Ovary (tissue), 10 donors: ENCODE measurements at places on chromosomes 13 and 19. TPM values are rescaled to one million over a fixed set of nuclear protein-coding genes. Genes with fewer than 3 reads are reported as not detected.

DNA sequence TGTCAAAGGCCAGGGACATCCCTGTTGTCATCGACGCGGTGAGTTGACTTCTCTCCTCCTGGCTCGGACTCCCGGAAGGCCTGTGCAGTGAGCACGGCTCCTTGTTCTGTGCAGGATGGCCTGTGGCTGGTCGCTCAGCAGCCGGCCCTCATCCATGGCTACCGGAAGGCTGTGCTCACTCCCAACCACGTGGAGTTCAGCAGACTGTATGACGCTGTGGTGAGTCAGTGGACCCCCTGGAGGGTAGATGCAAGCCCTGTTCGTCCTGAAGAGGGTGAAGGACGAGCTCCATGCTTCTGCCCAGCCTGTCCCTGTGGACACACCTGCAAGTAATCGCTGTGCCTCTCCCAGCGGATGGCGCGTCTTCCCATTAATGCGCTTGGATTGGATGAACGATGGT lies 19.2 kb downstream of the NAXD start:
- no peak for DNase-seq

DNA sequence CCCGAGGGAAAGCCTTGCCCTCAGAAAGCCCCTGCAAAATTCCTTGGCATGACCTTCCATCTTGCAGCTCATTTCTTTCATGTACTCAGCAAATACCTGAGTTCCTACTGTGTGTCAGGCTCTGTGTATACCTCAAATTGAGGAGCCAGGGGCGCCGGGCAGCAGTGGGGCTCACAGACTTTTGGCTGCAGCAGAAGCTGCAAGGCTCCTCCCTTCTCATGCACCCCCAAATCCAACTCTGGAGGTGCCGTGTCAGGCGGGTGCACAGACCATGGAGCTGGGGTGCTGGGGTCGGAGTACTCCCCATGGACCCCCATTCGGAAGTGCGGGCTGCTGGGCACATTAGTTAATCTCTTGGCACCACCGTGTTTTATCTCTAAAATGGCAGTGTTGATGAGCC lies 72.3 kb downstream of the COL4A2 start:
- no peak for DNase-seq

DNA sequence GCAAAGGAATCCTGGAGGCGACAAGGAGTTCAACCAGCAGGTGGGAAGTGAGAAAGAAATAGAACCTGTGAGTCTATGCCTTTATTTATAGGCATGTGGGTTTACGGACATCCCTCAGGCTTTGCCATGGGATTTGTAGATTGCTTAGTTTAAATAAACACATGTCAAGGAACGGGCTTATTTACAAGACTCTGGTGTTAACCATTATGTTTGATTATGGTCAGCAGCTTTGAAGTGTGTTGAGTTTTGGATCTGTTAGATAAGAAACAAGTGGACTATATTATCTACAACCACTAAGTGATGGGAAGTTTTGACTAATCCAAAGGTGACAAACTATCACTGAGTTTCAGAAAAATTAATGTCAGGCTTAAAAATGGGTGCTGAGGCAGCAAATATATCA lies 143.2 kb downstream of the SLITRK5 start:
- no peak for DNase-seq

DNA sequence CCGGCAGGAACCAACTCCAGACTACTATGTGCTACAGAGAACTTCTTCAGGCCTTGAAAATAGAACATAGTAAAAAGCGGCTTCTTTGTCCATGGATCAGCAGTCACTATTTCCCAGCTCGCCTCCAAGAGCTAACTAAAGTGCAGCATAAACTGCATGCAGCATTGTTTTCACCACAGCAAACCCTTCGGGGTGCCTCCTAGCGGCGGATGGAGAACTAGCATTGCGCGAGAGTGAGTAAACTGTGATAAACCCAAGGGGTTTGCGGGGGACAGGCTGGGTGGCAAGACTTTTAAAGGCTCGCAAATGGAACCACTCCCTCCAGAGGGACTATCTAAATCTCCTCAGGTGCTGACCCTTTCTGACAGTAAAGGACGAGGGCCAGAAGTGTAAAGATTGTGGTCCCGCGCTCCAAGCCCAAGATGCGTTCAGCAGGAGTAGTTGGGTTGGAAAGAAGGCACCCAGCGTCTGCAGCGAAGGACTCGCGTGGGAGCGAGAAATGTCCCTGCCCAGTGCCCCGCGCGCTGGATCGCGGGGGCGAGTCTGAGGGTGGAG lies 21.5 kb upstream of the SGCG start:
- no peak for DNase-seq

- no peak for DNase-seq
Measured at GRCh38 chr13:98291658-98292057, 114.6 kb upstream of the RNF113B start.

DNA sequence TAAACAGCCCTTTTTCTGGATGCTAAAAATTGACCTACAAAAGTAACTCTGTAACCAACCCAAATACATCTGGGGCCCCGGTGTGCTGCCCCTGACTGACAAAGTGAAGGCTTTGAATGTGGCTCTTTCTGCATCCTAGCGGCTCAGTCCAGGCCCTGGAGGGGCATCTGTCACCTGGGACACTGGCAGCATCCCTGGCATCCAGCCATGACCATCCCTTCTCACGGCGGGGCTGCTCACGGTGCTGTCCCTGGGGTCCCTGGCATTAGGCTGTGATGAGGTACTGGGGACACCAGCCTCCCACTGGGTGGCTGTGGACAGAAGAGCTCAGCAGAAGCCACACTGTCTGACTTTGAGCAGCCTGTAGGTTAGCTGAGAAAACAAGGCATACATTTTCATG lies 34.3 kb downstream of the BICRA start:
- DNase-seq, result no peak

GRCh38 chr19:518598-519231 lies 11.4 kb downstream of the TPGS1 start:
- no peak for DNase-seq

- no peak for DNase-seq
Measured at GRCh38 chr19:29643361-29643935, 21.8 kb upstream of the PLEKHF1 start.

- DNase-seq, result no peak
Measured at GRCh38 chr13:51041126-51041525, 69.9 kb downstream of the C13orf42 start.

DNA sequence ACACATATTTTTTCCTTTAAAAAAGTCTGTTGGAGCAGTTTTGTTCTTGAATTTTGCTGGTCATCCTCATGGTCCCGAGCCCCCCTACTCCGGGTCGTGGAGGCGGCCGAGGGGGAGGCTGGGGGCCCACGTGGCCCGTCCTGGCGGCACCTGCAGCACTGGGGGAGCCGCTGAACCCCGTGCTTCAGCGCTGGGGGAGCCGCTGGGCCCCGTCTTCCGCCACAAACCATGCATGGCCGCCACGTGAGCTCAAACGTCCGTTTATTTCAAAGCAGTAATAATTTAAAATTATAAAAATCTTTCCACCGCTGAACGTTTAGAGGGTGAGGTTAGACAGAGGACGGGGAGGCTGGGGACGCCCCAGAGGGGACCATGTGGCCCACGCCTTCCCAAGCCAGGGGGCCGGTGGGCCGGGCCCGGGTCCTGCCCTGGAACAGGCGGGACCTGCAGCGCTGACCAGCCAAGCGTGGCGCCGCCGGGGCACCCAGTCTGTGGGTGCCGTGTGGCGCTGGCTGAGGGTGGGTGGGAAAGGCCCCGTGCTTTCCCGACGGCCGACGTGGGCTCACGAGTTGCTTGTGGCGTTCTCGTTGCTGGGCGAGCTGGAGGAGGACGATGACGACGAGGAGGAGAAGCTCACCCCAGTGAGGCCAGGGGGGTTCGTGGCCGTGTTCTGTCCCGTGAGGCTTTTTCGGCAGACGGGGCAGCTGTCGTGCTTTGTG lies 8.0 kb downstream of the FGF22 start:
- no peak for DNase-seq

GRCh38 chr13:99797691-99798090 lies 173.9 kb downstream of the ZIC5 start:
- no peak for DNase-seq

DNA sequence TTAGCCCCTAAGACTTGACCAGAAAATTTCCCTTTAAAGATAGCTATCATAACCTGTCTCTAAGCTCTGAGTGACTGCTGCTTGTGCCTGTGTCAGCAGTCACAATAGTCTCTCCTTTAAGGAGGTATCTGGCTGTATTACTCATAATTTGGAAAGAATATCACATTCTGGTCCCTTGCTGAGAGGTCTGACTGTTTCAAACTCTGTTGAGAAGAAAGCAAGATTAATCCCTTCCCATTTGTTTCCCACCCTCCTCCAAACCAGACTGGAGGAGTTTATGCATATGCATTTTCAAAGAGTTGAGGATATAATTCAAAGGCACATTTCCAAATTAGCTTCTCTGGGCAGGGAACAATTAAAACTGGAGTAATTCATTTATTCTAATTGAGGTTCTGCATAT lies 2.3 kb downstream of the HTR2A start:
- DNase-seq, result no peak

DNA sequence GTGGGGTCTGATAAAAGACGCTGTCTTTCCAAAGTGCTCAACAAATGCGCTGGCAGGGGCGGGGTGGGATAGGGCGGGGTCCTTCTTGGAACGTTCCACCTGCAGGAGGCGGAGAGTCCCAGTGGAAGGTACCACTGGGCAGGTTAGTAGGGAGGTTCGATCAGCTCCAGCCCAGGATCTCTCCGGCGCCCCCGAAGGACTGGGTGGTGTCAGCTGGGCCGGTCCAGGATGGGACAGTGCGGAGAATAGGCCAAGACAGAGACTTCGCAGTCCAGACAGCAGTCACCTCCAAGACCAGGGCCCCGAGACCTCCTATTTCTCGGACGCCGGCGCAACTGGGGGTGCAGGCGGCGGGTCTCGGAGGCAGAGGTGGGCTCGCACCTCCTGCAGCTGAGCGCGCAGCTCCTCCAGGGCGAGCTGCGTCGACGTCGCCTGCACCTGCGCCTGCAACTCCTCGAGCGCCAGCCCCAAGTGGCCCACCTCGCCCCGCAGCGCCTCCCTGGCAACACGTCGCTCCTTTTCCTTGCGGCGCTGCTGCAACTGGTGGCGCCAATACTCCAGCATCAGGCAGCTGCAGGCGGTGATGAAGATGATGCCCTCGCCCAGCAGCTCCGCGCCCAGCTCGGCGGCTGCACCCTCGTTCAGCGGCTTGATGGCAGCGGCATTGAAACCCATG lies 21.6 kb downstream of the VASP start:
- DNase-seq, result no peak

DNA sequence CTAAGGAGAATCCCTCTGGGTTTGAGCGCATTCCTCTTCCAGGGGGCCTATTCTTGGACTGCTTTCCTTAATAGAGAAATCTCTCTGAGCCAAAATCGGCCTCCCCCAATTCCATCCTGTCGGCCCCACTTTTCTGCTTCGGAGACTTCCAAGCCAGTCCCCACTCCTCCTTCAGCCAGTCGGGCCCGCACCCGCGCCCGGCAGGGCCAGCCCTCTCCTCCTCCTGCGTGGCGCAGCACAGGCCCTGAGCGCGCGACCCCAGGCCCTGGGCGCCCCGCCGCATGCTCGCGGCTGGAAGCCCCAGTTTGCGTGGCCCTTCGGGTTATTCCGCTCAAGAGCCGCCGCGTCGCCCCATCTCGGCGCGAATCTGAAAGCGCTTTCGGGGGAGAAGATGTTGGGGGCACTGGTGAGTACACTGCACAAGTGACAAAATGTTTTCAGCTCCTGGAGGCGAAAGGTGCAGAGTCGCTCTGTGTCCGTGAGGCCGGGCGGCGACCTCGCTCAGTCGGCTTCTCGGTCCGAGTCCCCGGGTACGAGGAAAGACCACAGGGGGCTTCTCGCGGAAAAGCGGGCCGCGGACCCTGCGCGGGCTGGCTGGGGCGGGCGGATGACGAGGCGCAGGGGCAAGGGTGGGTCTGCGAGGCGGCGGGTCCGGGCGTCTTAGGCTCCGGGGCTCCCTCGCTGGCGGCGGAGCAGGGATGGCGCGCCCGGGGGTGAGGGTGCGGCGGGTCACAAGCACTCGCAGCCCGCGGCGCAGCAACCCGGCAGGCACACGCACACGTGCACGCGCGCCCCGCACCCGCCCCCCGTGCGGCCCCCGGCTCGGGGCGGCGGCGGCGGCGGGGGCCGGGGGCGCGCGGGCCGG lies at the start of gene IL17D:
IL17D (plus strand) TSS at position 785 of the 865 bp plus-strand sequence. CDS start 303 bp downstream, outside the sequence.
- peak; percentile 32 for DNase-seq

DNA sequence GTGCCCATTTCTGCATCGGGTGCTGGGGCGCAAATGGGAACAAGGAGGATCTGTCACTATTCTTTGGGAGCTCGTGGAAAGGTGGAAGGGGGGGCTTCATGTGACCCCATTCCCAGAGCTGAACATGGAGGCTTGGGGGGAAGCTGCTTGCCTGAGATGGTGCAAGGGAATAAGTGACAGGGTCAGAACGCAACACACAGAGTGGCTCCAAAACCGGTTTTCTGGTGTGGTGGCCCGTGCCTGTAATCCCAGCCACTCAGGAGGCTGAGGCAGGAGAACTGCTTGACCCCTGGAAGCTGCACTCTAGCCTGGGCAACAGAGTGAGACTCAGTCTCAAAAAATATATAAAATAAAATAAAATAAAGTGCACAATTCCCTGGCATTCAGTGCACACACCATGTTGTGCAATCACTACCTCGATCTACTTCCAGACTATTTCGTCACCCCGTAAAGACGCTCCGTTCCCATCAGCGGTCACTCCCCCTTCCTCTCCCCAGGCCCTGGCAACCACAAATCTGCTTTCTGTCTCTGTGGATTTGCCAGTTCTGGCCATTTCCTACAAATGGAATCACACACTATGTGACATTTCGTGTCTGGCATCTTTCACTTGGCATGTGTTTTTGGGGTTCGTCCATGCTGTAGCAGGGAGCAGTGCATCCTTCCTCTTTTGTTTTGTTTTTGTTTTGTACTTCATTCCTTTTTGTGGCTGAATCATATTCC lies 18.2 kb upstream of the COMP start:
- peak; percentile 77 for DNase-seq

GRCh38 chr19:31485472-31485871 lies 136.2 kb upstream of the TSHZ3 start:
- DNase-seq, result no peak

DNA sequence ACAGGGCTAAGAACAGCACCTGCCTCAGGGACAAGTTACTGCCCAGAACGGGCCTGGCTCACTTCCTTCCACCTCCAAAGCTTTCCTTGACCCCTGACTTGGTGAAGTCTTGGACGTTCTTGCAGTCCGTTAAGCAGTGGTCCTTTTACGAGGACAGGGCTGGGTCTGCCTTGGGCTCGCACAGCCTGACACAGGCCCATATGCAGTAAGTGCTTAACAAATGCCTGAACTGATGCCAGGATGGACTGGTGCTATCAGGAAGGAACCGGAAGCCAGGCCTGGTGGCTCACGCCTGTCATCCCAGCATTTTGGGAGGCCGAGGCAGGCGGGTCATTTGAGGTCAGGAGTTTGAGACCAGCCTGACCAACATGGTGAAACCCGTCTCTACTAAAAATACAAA lies 1.8 kb upstream of the PLK5 start:
- DNase-seq, result no peak

The SHISA7 gene
- not detected for polyA plus RNA-seq

The PSG1 gene
- not detected for polyA plus RNA-seq

The PSG7 gene
- polyA plus RNA-seq, result not detected

The PLPP2 gene
- polyA plus RNA-seq, result 0.68 TPM

The KASH5 gene
- polyA plus RNA-seq, result 0.15 TPM

The ZNF681 gene
- 1.6 TPM for polyA plus RNA-seq

The ENOX1 gene
- polyA plus RNA-seq, result 8.2 TPM

The GGACT gene
- polyA plus RNA-seq, result 1.8 TPM

The ZNF154 gene
- polyA plus RNA-seq, result 3.5 TPM

The KLHL1 gene
- not detected for polyA plus RNA-seq

The ZNF568 gene
- 9.8 TPM for polyA plus RNA-seq
